ENCODE measurements at places on chromosomes 11 and 22. TPM values are rescaled to one million over a fixed set of nuclear protein-coding genes. Genes with fewer than 3 reads are reported as not detected.

The HBB gene
- total RNA-seq = 394 TPM

GRCh38 chr11:1852877-1853276 is at the start of gene LSP1:
LSP1 (plus strand) TSS chr11:1853084; CDS start chr11:1853145, 61 bp downstream.
- no peak for DNase-seq

The DDX6 gene
- 212 TPM for total RNA-seq

DNA sequence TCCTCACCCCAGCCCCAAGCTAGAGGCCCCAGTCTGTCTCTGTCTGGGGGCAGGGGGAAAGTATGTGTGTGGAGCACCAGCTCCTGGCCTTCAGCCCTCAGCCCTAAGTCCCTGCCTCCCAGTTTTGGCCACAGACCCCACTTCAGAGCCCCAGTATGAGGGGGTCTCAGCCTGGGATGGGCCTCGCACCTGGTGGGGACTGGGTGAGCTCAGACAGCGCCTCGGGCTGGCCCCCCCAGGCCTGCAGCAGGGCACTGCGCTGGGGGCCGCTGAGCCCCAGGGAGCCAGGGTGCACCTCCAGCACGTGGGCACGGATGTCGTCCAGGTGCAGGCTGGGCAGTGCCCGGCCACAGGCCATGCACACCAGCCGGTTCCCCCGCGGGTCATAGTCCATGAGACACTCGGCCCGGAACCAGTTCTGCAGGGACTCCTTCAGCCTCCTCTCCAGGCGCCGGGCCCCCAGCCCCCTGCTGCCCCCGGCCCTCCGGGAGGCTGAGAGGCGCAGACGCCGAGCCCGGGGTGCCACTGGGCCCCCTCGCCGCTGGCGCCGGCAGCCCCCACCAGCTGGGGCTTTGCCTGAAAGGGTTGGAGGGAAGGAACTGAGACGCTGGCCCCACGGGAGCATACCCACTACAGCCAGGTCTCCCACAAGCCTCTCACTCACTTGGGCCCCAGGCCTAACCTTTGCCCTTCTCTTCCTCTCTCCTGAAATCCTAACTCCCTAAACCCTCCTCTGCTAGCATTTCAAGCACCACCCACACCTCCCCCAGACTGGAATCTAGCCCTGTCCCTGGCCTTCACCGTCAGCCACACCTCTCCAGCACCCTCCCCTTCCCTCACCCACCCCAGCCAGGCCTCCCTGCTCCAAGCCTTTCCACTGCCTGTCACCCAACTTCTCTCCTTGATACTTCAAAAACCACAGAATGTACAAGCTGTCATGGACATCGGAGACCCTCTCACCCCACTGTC is 3.6 kb downstream of the ZFTA start:
- no peak for DNase-seq

GRCh38 chr11:24226606-24227005 is 270.2 kb upstream of the LUZP2 start:
- no peak for DNase-seq

The OR5A1 gene
- not detected for total RNA-seq
